ENCODE measurements at places on chromosomes 4 and X.

GRCh38 chr4:82761229-82761628 lies 37.4 kb downstream of the SCD5 start:
- DNase-seq: peak; percentile 51

DNA sequence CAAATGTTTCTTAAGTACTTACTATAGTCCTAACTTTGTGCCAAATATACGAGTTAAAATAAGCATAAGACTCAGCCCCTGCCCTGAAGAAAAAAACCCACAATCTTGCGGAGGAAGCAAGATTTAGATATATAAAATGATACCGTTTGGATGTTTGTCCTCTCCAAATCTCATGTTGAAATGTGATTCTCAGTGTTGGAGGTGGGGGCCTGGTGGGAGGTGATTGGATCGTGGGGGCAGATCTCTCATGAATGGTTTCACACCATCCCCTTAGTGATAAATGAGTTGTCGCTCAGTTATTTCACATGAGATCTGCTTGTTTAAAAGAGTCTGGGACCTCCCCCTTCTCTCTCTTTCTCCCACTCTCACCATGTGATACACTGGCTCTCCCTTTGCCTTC lies 28.7 kb downstream of the EFHC2 start:
- no peak for DNase-seq

DNA sequence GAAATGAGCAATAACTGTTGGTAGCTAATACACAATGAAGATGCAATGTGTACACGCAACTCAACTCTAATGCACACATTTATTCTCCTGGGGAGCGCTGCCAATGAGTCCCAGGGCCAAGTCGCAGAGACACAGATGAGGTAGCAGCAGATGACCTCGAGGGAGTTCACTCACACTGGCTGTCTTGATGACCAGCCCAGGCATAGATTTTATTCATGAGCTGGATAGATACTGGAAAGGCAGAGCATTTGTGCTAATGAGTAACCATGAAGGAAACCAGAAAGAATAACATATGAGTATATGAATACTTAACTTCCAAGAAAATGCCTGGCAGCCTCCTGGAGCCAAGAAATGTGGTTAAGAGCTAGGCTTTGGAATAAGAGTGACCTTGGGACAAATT lies 42.3 kb downstream of the RASL11B start:
- no peak for DNase-seq

- DNase-seq: no peak
Observed at GRCh38 chr4:121651597-121651996, 45.2 kb downstream of the ANXA5 start.

DNA sequence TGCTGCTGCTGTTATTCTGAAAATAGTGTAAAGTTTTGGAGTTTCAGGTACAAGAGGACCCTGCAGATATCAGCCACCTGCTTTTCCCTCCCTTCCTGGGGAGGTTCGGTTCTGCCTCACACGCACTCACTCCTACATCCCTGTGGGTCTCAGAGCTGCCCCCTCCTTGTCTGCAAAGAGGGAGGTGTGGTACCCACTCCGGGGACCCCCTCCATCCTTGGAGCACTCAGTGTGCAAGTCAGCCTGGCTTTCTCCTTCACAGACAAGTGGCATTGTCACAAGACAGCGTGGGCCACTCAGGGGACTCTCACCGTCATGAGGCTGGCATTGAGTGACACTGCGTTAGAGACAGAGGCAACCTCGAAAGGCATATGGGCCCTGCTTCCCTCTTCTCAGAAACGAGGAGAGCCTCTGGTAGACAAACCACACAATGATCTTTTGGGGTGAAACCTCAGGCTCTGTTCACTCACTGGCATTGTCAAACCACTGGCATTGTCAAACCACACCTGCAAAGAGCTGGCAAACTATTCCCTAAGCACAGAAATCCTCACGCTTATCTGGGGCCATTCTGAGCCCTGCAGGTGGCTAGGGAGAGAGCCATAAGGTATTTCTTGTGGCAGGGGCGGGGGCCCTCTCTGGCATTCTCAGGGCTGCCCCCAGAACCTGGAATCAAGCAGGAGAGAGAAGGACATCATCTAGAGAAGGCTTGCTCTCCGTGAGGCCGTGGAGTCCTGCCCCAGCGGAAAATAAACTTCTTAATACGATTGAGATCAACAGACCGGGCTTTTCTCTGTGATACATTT lies 285.0 kb downstream of the SHOX start:
- DNase-seq: no peak

- DNase-seq: peak; percentile 8
Observed at GRCh38 chr4:184574861-184575260, 74.4 kb downstream of the CASP3 start.

GRCh38 chr4:90982813-90983212 lies 855.6 kb downstream of the CCSER1 start:
- no peak for DNase-seq
